ENCODE measurements at places on chromosomes 7 and 10. TPM values are rescaled to one million over a fixed set of nuclear protein-coding genes. Genes with fewer than 3 reads are reported as not detected.

DNA sequence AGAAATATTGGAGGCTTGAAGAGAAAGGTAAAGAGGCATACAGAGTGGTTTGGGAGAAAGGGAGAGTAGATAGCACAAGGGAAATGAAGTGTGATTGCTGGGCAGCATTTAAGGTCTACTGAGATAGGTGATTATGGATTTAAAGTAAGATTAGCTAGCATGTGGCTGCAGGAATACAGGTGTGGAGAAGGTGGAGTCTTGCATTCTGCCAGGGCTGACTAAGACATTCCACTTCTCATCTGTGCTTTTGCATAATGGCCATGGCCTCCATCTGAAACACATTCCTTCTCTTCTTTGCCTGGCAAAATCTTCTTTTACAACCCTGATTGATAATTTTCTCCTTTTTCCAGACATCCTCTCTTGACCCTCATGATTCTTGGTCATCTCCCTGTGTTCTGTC lies 31.6 kb upstream of the PCGF5 start:
- H3K27me3 ChIP-seq = no peaks in the 10 kb centered on the region
- DNase-seq = no peak
- no peak overlapping the region for H3K27ac ChIP-seq
- no peak overlapping the region for H3K4me3 ChIP-seq

Gene HOXA7
- total RNA-seq = not detected

DNA sequence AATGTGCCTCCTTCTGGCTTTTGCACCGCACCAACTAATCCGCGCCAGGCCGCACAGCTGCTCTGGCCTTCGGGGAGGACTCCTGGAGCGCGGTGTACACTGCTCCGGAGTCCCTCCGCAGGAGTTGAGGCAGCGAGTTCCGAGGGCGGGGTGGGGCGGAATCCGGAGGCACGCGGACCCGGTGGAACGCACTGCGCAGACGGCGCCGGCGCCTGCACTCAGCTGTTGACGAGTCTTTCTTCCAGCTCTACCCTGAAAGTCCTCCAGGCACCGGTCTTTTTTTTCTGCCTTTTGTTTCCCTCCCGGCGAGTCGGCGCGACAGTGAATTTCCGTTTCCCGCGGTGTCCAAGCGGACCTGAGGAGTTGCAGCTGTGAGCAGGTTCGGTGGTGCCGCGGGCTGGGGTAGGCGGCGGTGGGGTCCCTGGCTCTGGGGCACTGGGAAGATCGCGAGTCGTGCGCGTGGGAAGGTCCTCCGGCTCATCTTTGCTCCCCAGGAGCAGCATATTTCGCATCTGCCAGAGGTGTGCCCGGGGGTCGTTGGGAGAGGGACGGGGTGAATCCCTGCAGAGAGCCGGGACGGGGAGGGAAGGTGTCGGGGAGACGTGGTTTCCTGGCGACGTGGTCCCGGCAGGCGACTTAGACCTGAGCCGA lies 44.1 kb downstream of the SFTPD start:
- peaks cover 16% of the 10 kb centered on the region for H3K4me1 ChIP-seq
- peaks cover 15% of the 10 kb centered on the region for H3K27me3 ChIP-seq
- peaks cover 3% of the 10 kb centered on the region for H3K36me3 ChIP-seq
- peak overlapping the region; percentile 54 for H3K4me3 ChIP-seq
- H3K27ac ChIP-seq = peak overlapping the region; percentile 84
- peak; percentile 77 for DNase-seq

DNA sequence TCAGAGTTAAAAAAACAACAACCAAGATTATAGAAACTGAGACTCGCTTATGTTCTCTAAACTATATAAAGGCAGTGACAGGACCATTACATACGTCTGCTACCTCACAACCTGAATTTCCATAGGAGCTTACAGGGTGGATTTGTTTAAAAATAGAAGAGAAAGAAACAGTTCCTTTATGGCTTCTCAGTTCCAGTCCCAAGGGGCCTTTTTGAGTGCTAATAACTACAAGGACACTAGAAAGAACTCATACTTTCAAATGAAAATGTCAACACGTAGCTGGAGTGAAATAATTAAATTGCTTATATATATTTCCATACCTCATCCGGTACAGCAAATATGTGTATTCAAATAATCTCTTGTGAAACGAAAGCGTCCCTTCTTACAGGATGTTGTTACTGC lies 19.7 kb downstream of the TSPAN12 start:
- peaks cover 11% of the 10 kb centered on the region for H3K4me1 ChIP-seq
- no peak overlapping the region for H3K27ac ChIP-seq

Gene TSPAN15
- 4.5 TPM for total RNA-seq

- H3K4me3 ChIP-seq = no peak overlapping the region
- no peak for DNase-seq
- peaks cover 12% of the 10 kb centered on the region for H3K4me1 ChIP-seq
- no peaks in the 10 kb centered on the region for H3K36me3 ChIP-seq
- H3K27ac ChIP-seq = no peak overlapping the region
These were observed 57.2 kb upstream of the OPALIN start for GRCh38 chr10:96415891-96416554.

GRCh38 chr10:11986593-11987216 lies 55.9 kb downstream of the UPF2 start:
- H3K36me3 ChIP-seq = no peaks in the 10 kb centered on the region
- no peak overlapping the region for H3K27ac ChIP-seq
- H3K4me1 ChIP-seq = peaks cover 5% of the 10 kb centered on the region
- H3K27me3 ChIP-seq = no peaks in the 10 kb centered on the region
- H3K4me3 ChIP-seq = no peak overlapping the region
- peak; percentile 60 for DNase-seq

Gene PPP1R17
- total RNA-seq = not detected

DNA sequence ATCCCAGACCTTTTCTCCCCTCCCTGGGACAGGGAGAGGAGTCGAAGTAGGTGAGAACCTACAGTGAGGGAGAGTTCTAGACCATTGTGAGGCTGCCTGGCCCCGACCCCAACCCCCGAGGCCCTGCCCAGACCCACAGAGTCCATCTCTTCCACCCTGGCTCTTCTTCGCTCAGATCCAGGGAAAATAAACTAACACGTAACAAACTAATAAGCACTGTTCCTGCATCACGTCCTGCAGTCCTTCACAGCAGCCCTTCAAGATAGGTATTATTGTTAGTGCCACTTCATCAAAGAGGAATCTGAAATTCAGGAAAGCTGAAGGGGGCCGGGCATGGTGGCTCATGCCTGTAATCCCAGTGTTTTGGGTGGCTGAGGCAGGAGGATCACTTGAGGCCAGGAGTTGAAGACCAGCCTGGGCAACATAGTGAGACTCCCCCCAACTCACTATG lies at the start of gene SPACDR:
Gene SPACDR, minus strand, starts transcription at position 51 of the 451 bp plus-strand sequence. CDS start 235 bp downstream, outside the sequence.
- H3K27me3 ChIP-seq = no peaks in the 10 kb centered on the region
- H3K36me3 ChIP-seq = peaks cover 33% of the 10 kb centered on the region
- H3K4me1 ChIP-seq = peaks cover 7% of the 10 kb centered on the region
- no peak within 1 kb of the TSS for H3K27ac ChIP-seq
- no peak for DNase-seq

DNA sequence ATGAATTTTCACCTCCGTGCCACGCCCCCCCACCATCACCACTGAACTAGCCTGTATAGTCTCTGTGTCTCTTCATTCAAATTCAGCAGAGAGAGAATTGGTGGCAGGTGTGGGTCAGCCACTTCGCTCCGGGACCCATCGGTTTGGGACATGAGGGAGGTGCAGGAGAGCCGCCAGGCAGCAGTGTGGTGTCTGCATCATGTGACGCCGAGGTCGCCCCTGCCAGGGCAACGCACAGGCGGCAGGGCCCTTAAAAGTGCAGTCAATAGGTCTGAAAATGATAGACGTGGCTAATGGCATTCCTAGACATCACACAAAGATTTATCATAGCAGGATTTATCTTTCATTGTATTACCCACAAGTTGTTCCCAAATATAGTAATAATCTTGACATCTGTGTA lies 100.6 kb upstream of the RNF32 start:
- H3K4me1 ChIP-seq = no peaks in the 10 kb centered on the region
- no peak overlapping the region for H3K4me3 ChIP-seq
- no peak overlapping the region for H3K27ac ChIP-seq
- peaks cover 3% of the 10 kb centered on the region for H3K27me3 ChIP-seq
- no peak for DNase-seq

All from heart left ventricle (tissue), 16 donors.